ENCODE measurements at places on chromosomes 5 and 9.

- no peak for DNase-seq
Measured at GRCh38 chr5:7869474-7870136, 657 bp downstream of the MTRR start.

DNA sequence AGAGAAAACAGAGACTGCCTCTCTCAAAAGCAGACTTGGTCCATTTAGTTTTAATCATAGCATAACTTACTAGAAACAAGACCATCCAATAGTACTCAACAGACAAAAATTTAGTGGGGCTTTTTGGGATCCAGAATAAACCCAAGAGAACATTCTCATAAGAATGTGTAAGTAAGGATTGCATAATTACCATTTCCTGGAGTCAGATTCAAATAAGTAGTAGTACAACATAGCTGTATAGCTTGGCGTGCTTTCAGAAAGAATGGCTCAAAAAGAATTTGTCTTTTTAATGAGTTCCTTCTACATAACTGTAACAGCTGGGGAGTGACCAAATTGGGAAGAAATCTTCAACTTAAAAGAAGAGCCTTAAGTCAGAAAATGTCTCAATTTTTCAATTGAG lies 145.4 kb downstream of the DENND1A start:
- no peak for DNase-seq

DNA sequence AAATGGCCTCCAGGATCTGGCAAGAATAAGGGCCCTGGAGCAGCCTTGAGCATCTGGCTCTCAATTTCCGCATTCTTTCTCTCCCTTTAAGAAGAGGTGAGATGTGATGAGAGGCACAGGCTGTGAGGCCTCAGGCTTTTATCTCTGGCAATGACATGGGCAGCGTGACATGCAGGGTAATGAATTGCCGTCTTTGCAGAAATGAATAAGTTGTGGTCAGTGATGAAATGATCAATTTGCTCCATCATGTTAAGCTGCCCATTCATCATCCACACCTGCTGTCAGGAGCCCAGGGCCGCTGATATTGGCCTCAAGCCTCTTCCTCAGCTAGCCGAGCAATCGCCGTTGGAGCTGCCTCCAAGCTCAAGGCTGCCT lies 265.3 kb downstream of the TRIM32 start:
- DNase-seq, result no peak

DNA sequence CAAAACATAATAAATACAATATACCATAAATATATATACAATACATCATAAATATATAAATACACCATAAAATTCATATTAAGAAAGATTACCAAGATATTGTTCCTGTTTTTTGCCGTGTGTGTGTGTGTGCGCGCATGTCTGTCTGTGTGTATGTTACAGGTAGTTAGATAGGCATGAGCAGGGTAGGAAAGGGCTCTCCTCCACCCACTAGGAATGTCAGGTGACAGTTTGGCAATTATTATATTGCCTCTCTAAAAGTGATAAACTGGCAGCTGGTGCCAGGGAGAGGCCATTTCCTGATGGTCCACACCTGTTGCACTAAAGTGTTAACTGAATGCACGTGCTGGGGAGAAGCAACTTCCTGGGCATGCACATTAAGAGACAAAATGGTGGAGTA lies 232.8 kb downstream of the ADAMTS6 start:
- no peak for DNase-seq

DNA sequence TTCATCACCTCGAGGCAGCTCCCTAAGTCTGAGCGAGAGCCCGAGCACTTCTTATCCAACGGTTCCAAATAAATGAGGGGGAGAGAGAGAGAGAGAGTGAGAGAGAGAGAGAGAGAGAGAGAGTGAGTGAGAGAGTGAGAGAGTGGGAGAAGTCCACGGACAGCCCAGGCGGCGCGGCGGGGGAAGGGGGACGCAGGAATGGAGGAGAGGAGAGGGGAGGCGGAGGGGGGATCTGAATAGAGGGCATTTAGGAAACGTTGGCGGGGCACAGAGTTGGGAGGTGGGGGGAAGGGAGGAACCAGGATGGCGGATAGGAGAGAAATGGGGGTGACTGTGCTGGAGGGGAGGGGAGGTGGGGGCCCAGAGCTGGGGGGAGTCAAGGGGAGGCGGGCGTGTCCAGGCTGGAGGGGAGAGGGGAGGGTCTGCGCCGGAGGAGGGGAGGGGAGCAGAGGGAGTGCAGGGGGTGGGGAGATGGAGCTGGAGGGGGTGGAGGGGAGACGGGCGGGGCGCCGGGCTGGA lies 398 bp upstream of the BASP1 start:
- DNase-seq, result no peak

DNA sequence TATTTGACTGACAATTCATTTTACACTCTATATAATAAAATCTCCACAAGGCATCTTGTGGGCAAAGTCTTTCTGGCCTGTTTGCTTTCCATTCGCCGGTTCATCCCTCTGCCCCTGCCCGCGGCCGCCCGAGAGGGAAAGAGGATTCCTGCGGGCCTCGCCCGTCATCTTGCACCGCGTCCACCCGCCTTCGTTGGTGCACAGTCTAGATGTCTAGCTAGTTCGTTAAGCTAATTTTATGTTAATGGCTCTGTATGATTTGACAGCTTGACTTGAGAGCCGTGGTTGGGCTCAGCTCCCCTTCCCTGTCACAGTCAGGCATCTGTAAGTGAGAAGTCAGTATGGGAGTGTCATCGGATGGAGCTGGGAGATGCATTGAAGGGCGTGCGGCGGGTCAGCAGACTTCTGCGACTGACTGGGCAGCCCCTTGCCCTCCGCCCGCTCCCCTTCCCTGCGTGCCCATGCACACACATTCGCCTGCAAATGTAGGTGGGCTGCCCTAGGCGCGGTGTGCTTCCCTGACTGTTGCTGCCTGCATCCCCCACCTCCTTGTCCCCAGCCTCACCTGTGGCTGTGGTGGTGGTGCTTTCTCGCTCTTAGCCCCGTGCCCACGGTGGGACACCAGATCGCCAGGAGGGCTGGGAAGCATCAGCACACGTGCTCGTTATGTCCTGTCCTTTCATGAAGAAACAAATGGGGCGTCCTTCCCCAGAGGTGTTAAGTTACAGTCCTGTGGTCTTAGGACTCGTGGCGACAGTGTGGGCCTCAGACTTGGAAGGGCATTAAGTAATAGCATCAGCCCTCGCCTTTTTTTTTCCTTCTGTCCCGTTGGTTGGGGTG lies 25.9 kb upstream of the PRDM12 start:
- DNase-seq, result no peak

DNA sequence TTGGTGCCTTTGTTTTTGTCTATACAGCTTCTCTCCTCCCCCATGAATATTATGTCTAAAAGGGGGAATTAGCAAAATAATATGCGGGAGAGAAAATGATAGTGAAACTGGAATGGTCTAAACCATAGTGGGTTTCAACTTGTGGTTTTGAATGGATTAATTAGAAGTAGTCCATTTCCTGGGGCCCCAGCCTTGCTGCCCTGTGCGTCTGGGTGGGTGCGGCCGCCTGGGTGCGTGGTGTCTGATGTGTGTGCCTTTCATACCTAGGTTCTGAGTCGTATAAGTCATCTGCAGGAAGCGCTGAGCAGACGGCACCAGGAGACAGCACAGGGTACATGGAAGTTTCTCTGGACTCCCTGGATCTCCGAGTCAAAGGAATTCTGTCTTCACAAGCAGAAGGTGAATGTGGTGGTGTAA lies 120.0 kb upstream of the CACNA1B start:
- DNase-seq, result no peak

DNA sequence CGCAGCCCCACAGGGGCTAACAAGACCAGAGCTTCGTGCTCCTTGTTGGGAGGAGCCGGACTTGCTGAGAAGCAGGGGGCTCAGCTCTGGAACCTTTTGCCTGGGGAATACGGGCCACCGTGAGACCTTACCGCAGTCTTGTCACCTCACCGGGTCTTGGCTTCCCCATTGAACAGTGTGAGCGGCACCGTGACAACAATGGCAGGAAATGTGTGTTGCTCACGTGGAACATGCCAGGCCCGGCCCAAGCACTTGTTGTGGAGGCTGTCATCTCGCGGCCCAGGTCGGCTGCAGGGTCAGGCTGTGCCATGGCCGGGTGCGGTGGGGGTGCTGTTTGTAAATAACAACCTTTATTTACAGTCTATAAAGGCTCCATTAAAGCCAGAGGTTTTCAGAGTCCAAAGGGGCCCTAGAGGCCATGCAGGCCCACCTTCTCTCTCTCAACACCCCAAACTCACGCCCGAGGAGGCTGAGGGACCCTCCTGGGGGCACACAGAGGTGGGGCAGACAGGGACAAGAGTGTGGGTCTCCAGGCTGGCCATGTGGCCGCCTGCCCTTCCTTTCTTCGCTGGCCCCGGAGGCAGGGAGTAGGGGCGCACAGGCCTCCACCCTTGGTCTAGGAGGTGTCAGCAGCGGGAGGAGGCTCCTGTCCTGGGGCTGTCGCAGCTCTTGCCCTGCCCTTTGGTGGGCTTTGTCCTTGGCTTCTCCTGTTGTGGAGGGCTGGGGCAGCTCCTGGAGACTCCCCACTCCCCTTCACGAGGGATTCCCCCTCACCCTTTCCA lies 79.7 kb downstream of the TSPAN17 start:
- no peak for DNase-seq
